ENCODE measurements at places on chromosomes 4 and X. TPM values are rescaled to one million over a fixed set of nuclear protein-coding genes. Genes with fewer than 3 reads are reported as not detected.

DIPK2B gene
- polyA plus RNA-seq = not detected

FGFBP2 gene
- polyA plus RNA-seq = not detected

SOWAHB gene
- polyA plus RNA-seq = not detected

SLC49A3 gene
- 0.36 TPM for polyA plus RNA-seq

CCDC149 gene
- polyA plus RNA-seq = 4.8 TPM

NAP1L2 gene
- 0.03 TPM for polyA plus RNA-seq

ARHGAP36 gene
- polyA plus RNA-seq = not detected

UGT8 gene
- not detected for polyA plus RNA-seq

RTL3 gene
- polyA plus RNA-seq = 1.1 TPM
